ENCODE measurements at places on chromosomes 6 and 20. TPM values are rescaled to one million over a fixed set of nuclear protein-coding genes. Genes with fewer than 3 reads are reported as not detected.

The SLC22A7 gene
- not detected for total RNA-seq

The BTNL2 gene
- not detected for total RNA-seq

The HLA-DQB1 gene
- total RNA-seq: 2.8 TPM

The RBPJL gene
- total RNA-seq: not detected

The SNHG17 gene
- 25.4 TPM for total RNA-seq

The MICAL1 gene
- 13.5 TPM for total RNA-seq

The UBD gene
- total RNA-seq: not detected

The TINAG gene
- not detected for total RNA-seq

The ETV7 gene
- 0.51 TPM for total RNA-seq

The ADAM33 gene
- total RNA-seq: 41.8 TPM

The NCR2 gene
- not detected for total RNA-seq

The BHLHE23 gene
- not detected for total RNA-seq

The TRIM31 gene
- not detected for total RNA-seq

The GPR31 gene
- total RNA-seq: not detected

The TTLL9 gene
- 0.66 TPM for total RNA-seq

The DTNBP1 gene
- 11.3 TPM for total RNA-seq

The ADGRF5 gene
- total RNA-seq: 105 TPM

The VGLL2 gene
- not detected for total RNA-seq

The SPATS1 gene
- not detected for total RNA-seq

The PPP1R11 gene
- total RNA-seq: 27.1 TPM

The NHLRC1 gene
- 0.49 TPM for total RNA-seq

The APOBEC2 gene
- total RNA-seq: not detected

The PRRT1 gene
- 0.34 TPM for total RNA-seq
